Stimulated activated CD8-positive, alpha-beta memory T cell treated with anti-CD3 and anti-CD28 coated beads, Interleukin-7, amount 100 ng/mL, for 48 hours (primary cell): ENCODE measurements at places on chromosomes 7 and 10.

DNA sequence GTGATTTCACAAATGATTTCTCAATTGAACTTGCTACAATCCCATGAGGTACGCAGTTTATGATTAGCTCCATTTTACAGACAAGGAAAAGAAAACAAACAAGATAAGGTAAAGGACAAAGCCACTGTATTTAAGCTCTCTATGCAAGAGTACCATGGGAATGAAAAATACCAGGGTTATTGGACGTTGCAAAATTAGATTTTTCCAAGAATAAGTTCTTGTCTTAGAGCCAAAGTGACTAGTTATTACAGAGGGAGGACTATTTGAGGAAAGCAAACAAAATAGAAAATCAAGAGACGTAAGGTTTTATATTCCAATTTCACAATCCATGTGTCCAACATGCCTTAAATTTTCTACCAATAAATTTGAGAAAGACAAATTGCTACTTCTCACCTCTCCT is 97.9 kb upstream of the PTN start:
- DNase-seq: no peak

- DNase-seq: no peak
Observed at GRCh38 chr7:92671505-92672169, 81.4 kb upstream of the FAM133B start.

DNA sequence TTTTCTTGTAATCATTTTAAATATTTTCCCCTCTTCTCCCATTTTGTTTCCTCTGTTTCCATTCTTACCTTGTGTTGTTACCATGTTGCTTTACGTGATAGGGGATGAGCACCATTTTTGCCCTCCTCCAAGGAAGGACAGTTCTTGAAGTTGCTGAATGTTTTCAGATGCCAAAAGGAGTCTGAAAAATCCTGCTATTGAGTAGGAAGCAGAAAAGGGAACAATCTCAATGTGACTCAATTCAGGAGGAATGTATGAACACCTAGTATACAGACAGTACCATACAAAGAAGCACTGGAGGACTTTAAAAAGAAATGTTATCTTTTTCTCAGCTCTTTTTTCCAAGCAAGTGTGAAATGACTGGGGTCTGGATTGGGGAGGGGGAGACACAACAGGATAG is 5.1 kb upstream of the NAMPT start:
- no peak for DNase-seq

DNA sequence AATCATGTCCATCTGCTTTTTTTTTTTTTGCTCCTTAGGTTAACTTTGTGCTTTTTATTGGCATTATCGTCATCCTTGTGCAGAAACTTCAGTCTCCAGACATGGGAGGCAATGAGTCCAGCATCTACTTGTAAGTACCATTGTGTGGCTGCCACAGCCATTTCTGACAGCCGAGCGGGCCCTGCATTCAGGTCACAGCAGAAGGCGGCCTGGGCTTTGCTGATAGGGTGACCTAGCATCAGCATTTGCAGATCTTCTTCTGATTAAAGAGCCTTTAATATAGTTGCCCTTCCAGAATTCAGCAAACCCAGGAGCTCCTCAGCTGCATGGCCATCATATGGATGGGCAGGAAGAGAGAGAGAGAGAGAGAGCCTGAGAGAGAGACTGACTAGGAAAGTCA is 40.5 kb downstream of the ADCYAP1R1 start:
- DNase-seq: no peak

DNA sequence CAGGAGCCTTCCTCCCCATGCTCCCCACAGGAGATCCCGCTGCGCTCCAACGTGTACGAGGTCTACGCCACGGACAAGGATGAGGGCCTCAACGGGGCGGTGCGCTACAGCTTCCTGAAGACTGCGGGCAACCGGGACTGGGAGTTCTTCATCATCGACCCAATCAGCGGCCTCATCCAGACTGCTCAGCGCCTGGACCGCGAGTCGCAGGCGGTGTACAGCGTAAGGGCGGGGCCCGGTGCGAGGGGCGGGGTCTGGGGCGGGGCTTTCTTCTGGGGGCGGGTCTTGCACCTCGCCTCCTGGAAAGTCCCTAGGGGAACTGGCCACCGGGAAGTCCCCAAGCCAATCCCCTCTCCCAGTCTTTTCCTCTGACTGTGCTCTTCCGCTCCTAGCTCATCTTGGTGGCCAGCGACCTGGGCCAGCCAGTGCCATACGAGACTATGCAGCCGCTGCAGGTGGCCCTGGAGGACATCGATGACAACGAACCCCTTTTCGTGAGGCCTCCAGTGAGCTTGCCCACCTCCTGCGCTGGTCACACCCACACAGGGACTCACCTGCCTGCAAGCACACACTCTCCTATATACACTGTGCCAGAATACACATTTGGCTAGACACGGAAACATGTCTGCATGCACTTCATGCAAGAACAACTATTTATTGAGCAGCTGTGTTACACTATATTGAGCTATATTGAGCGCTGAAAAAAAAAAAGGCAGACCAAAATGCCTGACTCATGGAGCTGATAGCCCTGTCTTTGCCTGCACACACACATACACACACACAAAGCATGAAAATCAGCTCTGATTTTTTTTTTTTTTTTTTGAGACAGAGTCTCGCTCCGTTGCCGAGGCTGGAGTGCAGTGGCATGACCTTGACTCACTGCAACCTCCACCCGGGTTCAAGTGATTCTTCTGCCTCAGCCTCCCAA is 32.7 kb upstream of the VSIR start:
- no peak for DNase-seq

DNA sequence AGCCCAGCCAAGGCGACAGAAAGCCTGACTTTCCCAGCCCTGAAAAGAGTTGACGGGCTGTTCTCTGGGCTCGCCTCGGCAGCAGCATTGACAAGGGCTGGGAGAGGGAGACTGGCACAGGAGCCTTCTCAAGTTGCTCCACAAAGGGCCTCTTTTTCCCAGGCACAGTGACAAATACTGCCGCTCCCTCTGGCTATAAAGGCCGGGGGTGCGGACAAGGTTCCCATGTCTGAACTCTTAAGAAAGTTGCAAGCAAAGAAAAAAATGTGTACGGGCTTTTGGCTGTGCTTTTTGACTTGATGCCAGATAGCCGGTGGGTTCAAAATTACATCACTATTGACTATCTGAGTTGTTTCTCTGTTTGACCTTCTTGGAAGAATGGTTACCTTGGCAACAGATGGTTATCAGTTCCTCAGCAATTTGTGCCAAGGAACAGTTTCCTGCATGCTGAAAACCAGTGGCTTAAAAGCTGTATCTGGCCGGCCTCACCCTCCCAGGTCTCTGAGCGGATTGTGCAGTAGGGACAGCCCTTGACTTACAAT is 115.9 kb upstream of the EEPD1 start:
- no peak for DNase-seq

- DNase-seq: no peak
Observed at GRCh38 chr10:77613476-77614130, 24.0 kb downstream of the KCNMA1 start.

- no peak for DNase-seq
Observed at GRCh38 chr10:95964756-95965155, 57.0 kb downstream of the CC2D2B start.

DNA sequence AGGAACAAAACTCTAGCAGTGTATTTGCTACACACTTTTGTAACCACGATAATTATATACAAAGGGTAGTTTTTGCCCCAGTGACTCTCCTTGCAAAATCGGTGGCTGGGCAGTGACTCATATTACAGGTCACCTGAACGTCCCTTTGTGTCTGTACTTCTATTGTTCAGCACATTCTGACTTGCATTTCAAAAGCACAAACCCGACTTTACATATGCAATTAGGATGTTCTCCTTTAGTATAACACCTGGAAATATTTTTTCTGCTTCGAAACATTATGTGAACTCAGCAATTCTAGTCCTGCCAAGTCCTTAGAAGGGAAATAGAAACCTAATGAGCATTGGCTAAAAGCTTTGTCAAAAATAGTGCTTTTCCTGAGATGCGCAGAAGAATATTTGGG is 6.0 kb downstream of the PRR15 start:
- DNase-seq: no peak

- DNase-seq: no peak
Observed at GRCh38 chr10:103103989-103104388, 89.1 kb downstream of the NT5C2 start.

- DNase-seq: no peak
Observed at GRCh38 chr7:122183106-122183505, 39.1 kb upstream of the AASS start.

DNA sequence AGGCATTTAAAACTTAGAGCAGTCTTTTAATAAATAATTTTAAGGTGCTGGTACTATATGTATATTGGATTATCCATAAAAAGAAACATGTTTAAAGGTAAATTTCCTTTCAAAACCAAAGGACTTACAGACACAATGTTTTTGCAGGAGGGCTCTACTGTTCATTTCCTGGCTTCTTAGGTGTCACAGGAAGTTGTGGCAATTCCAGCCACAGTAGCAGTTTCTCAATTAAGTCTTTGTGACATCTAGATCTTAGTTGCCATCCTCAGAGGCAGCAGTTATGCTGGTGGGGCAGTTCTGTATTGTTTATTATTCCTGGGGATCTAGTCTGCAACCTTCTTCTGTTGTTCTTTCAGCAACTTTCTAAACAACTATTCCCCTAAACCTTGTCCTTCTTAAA is 460.1 kb downstream of the MAGI2 start:
- no peak for DNase-seq

DNA sequence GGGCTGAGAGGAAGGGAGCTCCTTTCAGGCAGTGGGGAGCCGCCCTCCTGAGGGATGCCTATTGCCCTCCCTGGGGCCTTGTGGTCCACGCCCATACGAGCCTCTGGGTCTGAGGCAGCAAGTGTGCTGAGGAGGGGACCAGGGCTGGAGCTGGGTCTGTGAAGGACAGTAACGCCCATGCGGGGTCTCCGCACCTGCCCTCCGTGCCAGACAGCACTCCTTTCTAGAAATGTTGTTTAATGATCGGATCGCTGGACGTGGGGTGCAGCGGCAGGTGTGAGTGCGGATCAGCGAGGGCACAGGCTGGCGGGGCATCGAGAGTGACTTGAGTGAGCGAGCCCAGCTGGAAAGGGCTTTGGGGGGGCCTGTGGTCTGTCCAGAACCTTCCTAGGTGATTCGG is 70.1 kb downstream of the ELFN1 start:
- DNase-seq: no peak

DNA sequence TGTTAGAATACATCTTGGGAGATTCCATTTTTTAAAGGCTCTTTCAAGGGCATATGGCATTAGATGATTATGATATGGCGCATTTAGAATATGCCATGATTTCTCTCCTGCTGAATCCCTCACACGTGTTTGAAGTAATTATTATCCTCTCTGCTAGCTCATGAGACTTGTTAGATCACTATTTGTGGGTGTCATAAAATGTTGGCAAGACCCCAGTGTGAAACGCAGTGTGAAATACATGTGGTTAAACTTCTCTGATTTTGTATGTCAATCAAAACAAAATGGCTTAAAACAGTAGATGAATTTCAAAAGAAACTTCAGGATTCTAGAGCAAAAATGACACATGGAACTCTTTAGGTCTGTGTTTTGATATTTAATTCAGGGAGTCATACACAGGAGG is 560.8 kb downstream of the AUTS2 start:
- no peak for DNase-seq

- no peak for DNase-seq
Observed at GRCh38 chr7:64951250-64951848, 39.5 kb downstream of the ZNF117 start.

DNA sequence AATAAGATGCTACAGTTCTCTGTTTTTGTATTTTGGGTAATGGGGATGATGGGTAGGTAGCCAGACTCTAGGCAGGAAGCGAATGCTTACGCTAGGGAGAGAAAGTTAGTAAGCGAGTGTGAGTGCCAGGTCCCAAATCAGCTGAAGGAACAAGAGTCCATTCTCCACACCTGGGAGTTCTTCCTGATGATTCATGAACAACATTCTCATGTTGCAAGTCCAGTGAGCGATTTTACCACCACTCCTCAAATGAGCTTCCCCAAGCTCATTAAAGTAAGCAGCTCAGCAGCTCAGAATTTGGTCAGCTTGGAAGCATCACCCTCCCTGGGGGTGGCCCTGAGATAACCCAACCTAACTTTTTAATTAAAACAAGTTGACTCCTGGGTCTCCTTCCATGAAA is 27.3 kb downstream of the SH3PXD2A start:
- no peak for DNase-seq

GRCh38 chr7:63073286-63073685 is 925.4 kb upstream of the ZNF722 start:
- DNase-seq: no peak

DNA sequence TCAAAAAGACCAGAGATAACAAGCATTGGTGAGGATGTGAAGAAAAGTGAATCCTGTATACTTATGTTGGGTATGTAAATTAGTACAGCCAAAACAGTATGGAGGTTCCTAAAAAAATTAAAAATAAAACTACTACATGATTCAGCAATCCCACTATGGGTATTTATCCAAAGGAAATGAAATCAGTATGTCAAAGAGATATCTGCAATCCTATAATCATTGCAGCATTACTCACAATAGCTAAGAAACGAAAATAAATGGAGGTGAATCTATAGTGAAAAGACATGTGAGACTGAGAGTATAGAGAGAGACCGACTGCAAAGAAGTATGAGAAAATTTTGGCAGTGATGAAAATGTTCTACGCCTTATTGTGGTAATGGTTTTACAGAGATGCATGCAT is 139.2 kb upstream of the TMEM168 start:
- DNase-seq: no peak

- no peak for DNase-seq
Observed at GRCh38 chr10:125768219-125768855, 7.3 kb downstream of the MMP21 start.

DNA sequence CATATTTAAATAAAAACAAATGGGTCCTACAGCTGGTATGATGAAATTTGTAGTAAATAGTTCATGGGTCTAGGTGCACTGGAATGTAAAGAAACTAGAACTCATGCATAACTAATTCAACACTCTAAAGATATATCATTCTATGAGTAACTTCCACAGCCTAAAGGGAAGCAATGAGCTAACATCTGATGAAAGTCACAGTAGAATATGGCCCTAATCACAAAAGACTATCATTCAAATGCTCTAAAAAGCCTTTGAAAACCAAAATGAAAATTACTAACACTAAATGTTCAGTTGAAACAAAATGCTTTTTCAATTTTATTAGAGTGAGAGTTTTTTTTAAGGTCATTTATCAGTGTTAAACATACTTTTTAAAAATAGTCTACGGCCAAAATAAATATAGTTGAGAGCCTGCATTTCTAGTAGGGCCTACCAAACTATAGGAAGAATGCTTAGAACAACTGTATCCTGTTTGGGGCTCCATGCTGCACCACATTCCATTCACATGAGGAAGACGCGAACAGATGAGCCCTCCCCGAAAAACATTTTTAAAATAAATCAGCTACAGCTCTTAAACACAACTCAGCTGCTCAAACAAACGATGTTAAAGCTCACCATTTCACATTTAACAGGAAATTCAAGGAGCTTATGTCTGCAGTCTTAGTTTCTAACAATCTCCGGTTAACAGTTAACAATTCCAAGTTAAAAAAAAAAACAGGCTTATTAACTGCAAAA is 134.5 kb downstream of the NRBF2 start:
- no peak for DNase-seq

DNA sequence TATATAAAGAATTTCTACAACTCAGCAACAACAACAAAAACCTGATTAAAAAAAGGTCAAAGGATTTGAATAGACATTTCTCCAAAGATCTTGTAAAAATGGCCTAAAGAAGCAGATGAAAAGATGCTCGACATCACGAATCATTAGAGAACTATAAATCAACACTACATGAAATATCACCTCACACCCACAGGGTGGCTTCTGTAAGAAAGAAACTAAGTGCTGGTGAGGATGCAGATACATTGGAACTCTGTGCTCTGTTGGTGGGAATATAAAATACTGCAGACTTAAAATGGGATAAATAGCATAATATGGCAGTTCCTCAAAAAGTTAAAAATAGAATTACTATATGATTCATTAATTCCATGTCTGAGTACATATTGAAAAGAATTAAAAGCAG is 38.3 kb upstream of the CDCA7L start:
- no peak for DNase-seq

GRCh38 chr10:412109-412508 is 276.9 kb downstream of the ZMYND11 start:
- no peak for DNase-seq
